ENCODE measurements at places on chromosomes 4 and X.

GRCh38 chr4:79042079-79042674, 102.9 kb upstream of the PAQR3 start:
- DNase-seq: peak; percentile 24

GRCh38 chrX:97211070-97211469, 327.4 kb downstream of the RPA4 start:
- no peak for DNase-seq

DNA sequence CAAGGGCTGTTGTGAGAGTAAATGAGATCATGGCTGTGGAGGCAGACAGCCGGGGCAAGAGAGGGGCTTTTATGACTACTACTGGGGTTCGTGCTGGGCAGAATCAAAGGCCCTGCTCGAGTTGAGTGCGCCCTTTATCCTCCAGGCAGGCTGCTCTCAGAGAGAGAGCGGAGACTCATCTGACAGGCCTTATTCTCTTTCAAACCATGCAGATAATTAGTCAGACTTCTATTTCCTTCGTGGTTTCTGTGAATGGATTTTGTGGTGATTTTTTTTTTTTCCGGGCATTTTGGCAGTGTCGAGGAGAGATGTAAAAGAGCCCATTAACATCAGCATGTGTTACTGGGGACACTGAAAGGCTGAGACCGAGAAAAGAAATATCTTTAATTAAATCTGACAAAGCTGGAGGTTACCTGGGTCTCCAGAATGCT, 73.6 kb downstream of the MED28 start:
- no peak for DNase-seq

DNA sequence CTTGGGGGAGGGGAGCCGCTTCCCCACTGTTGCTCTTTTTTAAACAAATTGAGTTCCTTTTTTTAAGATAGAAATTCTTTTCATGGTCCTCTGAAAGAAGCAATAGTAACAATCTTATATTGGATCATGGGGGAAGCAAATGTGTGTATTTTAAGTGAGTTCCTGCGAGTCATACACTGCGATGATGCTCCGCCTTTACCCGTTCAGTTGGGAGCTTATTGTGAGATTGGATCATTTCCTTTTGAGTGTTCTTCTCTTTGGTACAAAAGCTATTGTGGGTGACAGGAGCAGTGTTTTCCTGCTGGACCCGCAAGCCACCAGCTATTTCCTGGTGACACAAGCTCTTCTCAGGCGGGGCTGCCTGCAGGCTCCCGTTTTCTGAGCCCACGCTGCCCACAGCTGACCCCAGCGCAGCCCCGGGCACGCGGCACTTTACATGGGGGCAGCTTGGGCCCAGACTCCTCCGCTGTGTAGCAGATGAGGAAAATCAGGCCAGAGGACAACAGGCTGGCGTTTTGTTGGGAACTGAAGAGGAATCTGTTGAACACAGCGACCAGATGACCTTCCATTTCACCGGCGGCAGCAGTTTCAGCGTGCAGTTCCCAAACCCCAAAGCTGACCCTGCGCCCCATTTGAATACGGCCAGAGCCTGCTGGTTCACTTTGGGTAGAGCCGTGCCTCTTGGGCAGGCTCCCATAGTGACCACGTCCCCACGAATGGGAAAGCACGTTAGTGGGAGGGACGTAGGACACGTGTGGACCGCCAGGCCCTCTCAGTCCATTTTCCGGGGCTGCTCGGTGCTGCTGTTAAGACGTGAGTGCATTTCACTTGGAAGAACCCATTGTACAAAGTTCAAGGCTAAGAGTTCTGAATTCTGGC, 12.2 kb downstream of the TADA2B start:
- DNase-seq: no peak

GRCh38 chr4:172348426-172348825, 535.2 kb downstream of the GALNTL6 start:
- DNase-seq: no peak

GRCh38 chrX:12965131-12965940, 9.6 kb upstream of the TMSB4X start:
- DNase-seq: no peak

GRCh38 chrX:52363247-52363883, 5.5 kb upstream of the XAGE2 start:
- no peak for DNase-seq

- DNase-seq: no peak
Measured at GRCh38 chr4:114192854-114193253, 213.4 kb upstream of the ARSJ start.

GRCh38 chr4:137587796-137588195, 55.5 kb upstream of the PCDH18 start:
- DNase-seq: no peak

DNA sequence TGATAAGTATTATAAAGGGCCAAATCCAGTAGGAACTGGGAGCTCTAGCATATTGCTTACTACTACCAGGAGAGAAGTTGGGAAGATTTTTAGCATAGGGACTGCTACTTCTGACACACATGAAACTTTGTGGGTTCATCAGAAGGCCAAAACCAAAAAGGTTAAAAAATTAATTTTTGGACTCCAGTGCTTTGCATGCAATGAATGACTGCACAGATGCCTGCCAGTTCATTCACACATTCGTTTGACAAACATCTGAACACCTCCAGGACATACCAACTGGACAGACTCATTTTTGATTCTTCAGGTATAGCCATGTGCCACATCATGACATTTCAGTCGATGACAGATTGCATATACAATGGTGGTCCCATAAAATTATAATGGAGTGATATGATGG, 79.8 kb downstream of the MID1IP1 start:
- DNase-seq: no peak

- no peak for DNase-seq
Measured at GRCh38 chrX:148466292-148466691, 34.1 kb upstream of the AFF2 start.

DNA sequence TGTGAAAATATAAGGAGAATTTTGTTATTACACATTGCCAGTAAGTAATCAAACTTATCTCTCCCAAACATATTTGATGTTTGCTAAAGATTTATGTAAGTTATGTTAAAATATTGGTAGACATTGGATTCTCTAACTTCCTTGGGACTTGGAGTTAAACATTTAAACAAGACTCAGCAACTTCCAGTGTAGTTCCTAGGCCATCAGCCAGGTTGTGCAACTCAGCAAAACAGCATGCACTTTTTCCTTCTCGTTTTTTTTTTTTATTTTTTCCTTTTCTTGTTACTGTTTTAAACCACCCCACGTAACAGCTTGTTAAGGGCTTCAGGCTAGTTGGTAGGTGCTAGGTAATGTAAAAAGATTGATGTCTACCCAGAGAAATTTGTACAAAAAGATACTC, 510.4 kb downstream of the ANKRD50 start:
- no peak for DNase-seq

GRCh38 chr4:124943938-124944337, 231.4 kb upstream of the ANKRD50 start:
- DNase-seq: no peak

- no peak for DNase-seq
Measured at GRCh38 chrX:8897259-8897658, 96.1 kb upstream of the FAM9A start.

DNA sequence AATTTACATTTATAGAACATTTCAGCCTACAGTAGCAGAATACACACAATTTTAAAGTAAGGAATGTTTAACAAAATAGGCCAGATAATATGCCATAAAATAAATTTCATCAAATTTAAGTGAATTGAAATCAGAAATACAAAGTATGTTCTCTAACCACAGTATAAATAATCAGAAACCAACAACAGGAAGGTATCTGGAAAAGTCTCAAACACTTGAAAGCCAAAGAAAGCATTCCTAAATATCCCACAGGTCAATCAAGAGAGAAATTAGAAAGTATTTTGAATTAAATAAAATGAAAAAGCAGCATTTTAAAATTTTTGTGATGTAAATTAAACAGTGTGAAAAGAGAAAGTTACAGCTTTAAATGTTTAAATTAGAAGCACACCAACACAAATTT, 899.2 kb downstream of the PDHA2 start:
- DNase-seq: no peak

- DNase-seq: no peak
Measured at GRCh38 chrX:132292793-132293192, 73.5 kb upstream of the RAP2C start.

DNA sequence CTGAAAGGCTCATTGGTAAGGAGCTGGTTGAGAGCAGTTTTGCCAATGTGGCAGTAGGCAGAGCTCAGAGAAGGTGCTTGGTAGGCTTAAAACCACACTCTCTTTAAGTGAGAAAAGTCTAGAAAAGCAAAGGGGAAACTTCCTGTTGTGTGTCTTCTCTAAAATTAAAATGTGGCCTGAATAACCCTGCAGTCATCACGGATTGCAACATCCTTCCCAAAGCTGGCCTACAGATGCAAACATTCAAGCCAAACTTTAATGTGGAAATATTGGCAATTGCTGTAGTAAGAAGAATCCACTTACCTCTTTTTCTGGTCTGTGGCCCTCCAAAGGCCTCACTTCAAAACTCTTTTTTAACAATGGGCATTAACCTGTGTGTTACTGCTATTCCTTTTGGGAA, 348.5 kb downstream of the OPHN1 start:
- no peak for DNase-seq

DNA sequence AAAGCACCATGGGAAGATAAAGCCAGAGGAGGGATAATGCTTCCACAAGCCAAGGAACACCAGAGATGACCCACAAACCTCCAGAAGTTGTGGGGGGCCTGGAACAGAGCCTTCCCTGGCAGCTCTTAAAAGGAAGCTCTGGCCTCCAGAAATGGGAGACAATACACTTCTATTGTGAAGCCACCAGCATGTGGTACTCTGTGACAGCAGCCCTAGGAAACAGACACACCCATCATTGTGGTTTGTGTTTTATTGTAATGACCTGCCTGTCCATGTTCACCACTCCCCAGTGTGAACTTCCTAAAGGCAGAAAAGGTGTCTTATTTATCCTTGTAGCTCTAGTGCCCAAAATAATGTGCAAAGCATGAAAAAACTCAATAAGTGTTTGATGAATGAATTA, 264.1 kb upstream of the GATB start:
- no peak for DNase-seq

- no peak for DNase-seq
Measured at GRCh38 chr4:83625821-83626220, 89.9 kb downstream of the GPAT3 start.

- no peak for DNase-seq
Measured at GRCh38 chr4:183074288-183074990, 24.6 kb upstream of the WWC2 start.

- DNase-seq: no peak
Measured at GRCh38 chr4:189443341-189443740, 497.3 kb upstream of the FRG1 start.

DNA sequence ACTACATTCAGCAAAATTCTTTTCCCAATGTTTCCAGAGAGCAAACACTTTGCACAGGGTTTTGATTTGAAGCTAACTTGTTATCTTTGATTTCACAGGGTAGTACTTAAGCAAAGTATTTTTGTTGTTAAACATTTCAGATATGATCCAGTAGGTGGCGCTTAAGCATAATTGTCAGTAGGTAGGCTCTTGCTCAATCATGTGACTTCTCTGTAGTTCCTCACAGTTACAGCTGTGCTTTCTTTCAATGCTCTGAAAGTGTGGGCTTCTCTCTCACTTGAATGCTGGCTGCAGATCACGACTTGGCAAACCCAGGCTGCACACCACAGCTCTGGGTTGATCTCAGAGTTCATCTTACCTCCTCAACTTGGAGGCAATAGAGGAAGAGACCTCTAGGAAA, 1016.5 kb downstream of the SH3BGRL start:
- DNase-seq: no peak

DNA sequence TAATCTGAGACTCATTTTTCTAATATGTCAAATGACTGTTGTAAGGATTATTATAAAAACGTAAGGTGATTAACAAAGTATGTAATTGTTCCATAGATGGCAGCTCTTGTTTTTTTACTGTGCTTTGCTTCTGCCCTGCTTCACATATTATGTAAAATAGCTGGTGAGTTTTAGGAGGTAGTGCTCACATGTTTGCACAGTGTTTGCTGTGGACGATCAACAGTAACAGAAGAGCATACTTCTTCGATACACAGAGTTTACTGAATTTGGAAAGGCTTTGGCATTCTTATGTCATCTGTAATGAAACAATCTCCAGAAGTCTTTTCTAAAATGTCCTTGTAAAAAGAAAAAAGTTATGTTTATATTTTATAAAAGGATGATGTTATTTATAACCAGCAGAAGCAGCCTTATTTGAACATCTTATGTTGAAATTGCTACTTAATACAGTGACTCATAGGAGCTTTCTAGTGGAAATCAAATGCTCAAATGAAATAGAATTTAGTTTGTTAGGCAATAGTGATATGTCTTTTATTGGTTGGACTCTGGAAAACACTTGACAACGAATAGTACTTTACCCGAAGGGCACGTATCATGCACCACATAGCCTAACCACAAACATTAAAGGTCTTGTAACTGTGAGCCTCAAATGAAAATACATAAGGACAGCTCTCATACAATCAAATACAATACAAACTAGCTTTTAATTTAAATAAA, 1.9 kb upstream of the MTTP start:
- DNase-seq: no peak

GRCh38 chrX:137426695-137427425, 139.1 kb upstream of the ZIC3 start:
- no peak for DNase-seq

GRCh38 chrX:108439961-108440696, 491 bp downstream of the COL4A5 start:
- DNase-seq: peak; percentile 41

- DNase-seq: no peak
Measured at GRCh38 chrX:134469486-134469885, 9.5 kb downstream of the HPRT1 start.

- no peak for DNase-seq
Measured at GRCh38 chr4:165927815-165928214, 54.8 kb downstream of the TLL1 start.

GRCh38 chr4:125482822-125483221, 168.1 kb downstream of the FAT4 start:
- no peak for DNase-seq

DNA sequence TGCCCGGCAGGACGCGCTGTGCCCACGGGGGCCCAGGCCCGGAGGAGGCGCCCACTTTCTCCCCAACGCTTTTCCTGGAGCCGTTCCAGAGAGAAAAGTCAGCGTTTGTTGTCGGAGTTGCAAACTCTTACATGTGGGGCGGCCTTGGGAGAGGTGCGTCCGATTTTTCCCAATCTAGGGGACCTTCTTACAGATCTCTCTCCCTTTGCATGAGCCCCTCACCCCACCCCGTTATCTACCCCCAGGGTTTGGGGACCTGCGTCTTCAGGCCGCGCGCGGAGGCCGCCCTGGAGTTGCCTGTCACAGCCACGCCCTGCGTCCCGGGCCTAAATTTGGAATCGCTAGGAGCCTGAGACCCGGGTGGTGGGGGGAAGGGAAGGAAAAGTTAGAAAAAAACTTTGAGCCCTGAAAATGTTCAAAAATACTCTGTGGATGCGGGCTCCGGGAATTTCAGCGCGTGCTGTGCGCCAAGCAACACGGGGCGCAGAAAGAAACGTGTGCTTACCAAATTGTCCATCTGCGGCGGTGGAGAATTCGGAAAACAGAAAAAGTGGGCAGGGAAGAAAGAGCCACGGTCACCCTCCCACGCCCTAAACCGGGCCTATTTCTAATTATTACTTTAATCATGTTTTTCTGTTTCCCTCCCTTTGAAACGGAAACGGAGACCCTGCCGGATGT, 587 bp downstream of the CD99 start:
- DNase-seq: no peak
